Testis (tissue), 5 donors: ENCODE measurements at places on chromosomes 5 and 9. TPM values are rescaled to one million over a fixed set of nuclear protein-coding genes. Genes with fewer than 3 reads are reported as not detected.

Gene CTSV
- 96.6 TPM for polyA plus RNA-seq

Gene RLN2
- polyA plus RNA-seq, result 8.1 TPM

Gene FSTL4
- 7.4 TPM for polyA plus RNA-seq

Gene ZBED3
- 6.9 TPM for polyA plus RNA-seq

Gene FOXD4
- polyA plus RNA-seq, result 0.42 TPM

Gene C7
- 330 TPM for polyA plus RNA-seq

Gene GARIN3
- polyA plus RNA-seq, result 45.6 TPM

Gene IFNA13
- not detected for polyA plus RNA-seq

Gene OR1Q1
- not detected for polyA plus RNA-seq

Gene ZNF484
- polyA plus RNA-seq, result 2.5 TPM

Gene SSNA1
- 211 TPM for polyA plus RNA-seq

Gene FRMPD1
- 15.9 TPM for polyA plus RNA-seq

Gene TMEFF1
- polyA plus RNA-seq, result 2.3 TPM
